GM23248 (cell line): ENCODE measurements at places on chromosomes 1 and 21. TPM values are rescaled to one million over a fixed set of nuclear protein-coding genes. Genes with fewer than 3 reads are reported as not detected.

- no peaks in the 10 kb centered on the region for H3K27me3 ChIP-seq
- no peak for DNase-seq
- no peak overlapping the region for H3K4me3 ChIP-seq
- no peaks in the 10 kb centered on the region; the same call in 1 of the 2 replicates for H3K36me3 ChIP-seq
- no peaks in the 10 kb centered on the region for H3K4me1 ChIP-seq
Measured at GRCh38 chr1:44853201-44853600, 10.1 kb upstream of the PTCH2 start.

- peaks cover 15% of the 10 kb centered on the region for H3K4me1 ChIP-seq
- no peak overlapping the region for H3K27ac ChIP-seq
- H3K27me3 ChIP-seq, result no peaks in the 10 kb centered on the region
- H3K36me3 ChIP-seq, result no peaks in the 10 kb centered on the region
- H3K4me3 ChIP-seq, result no peak overlapping the region
Measured at GRCh38 chr1:84086189-84086588, 57.9 kb upstream of the PRKACB start.

DNA sequence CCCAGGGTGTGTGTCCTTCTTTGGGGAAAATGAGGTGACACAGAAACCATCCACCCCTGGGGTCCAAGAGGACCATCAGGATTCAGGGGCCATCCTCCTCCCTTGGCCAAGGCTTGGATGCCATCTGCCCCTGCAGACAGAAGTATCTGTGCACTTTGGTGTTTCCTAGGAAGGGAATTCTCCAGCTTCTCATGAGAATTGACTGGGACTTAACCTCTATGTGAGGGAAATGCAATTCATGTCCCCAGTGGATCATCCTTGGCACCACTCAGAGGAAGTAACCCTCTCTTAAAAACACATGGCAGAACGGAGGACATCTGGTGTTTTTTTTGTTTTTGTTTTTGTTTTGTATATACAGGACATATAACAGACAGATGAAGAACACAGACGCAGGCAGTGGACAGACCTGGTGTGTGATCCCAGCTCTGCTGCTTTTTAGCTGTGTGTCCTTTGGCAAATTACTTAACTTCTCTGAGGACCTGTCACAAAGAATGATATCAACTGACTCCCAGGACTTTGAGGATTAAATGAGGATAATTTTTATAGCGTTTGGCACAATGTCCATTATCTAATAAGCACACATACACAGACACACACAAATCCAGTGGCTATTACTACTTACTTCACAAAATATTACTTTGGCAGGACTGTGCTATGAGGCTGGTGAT, 3.8 kb downstream of the TNN start:
- no peak overlapping the region for H3K4me3 ChIP-seq
- H3K27ac ChIP-seq, result no peak overlapping the region
- H3K36me3 ChIP-seq, result no peaks in the 10 kb centered on the region
- DNase-seq, result no peak
- H3K27me3 ChIP-seq, result peaks cover 7% of the 10 kb centered on the region

The SLC9C2 gene
- total RNA-seq, result not detected in 2 replicates

DNA sequence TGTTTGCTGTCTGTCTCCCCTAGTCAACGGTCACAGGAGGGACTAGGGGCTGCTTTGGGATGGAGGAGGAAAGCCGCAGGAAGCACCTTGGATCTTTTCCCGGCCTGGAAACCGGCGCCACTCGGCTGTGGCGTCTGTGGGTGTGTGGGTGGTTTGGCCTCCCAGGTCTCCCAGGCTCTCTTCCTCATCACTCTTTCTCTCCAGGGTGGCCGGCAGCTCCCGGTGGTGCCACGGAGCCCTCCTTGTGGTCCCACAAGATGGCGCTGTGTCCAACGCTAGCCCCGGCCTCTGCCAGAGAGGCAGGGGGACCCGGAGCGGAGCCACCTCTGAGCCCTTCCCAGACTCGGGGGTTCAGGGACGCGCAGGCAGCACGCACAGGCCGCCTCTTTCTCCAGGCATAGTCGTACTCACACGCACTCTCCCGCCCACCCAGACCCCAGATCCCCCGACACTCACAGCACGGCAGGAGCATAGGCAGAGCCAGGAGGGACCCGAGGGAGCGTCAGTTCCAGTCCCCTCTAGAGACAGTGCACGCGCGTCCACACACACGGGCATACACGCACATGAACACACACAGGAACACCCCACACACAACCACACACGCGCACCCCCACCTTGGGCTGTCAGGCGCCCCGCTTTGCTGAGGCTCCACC, 31.2 kb downstream of the CDCP2 start:
- peak overlapping the region; percentile 59 for H3K4me3 ChIP-seq
- DNase-seq, result peak; percentile 90
- peak overlapping the region; percentile 74 for H3K27ac ChIP-seq
- no peaks in the 10 kb centered on the region for H3K27me3 ChIP-seq

GRCh38 chr21:44374601-44375280, 21.3 kb downstream of the TRPM2 start:
- H3K27me3 ChIP-seq, result no peaks in the 10 kb centered on the region; the same call in 1 of the 2 replicates
- no peak for DNase-seq
- H3K4me3 ChIP-seq, result no peak overlapping the region
- H3K27ac ChIP-seq, result no peak overlapping the region
- H3K36me3 ChIP-seq, result no peaks in the 10 kb centered on the region

The SYCP1 gene
- not detected in 2 replicates for total RNA-seq

DNA sequence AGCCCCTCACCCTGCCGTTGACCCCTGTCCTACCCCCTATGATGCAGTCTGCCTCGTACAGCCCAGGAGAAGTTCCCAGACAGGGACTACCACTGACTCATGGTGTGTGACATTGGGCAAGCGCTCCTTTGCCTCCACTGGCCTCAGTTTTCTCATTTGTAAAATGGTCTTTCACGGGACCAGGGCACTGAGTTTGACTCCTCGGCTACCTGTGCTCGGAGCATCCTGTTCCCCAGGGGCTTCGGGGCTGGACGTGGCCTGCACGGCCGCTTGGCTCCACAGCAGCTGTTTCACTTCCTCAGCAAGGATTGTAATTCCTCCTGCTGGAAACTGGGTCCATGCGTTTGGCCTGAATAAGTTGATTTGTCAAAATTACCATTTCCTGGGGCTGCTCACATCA, 277.3 kb downstream of the MATN1 start:
- no peaks in the 10 kb centered on the region for H3K36me3 ChIP-seq
- no peak for DNase-seq
- no peak overlapping the region for H3K27ac ChIP-seq
- no peaks in the 10 kb centered on the region for H3K4me1 ChIP-seq
- no peaks in the 10 kb centered on the region; the same call in 1 of the 2 replicates for H3K27me3 ChIP-seq

The ADAMTS1 gene
- total RNA-seq, result 165 and 166 TPM in 2 replicates

GRCh38 chr1:115555446-115555845, 86.3 kb upstream of the VANGL1 start:
- H3K4me3 ChIP-seq, result no peak overlapping the region
- no peaks in the 10 kb centered on the region for H3K27me3 ChIP-seq
- H3K27ac ChIP-seq, result no peak overlapping the region
- H3K4me1 ChIP-seq, result peaks cover 18% of the 10 kb centered on the region

DNA sequence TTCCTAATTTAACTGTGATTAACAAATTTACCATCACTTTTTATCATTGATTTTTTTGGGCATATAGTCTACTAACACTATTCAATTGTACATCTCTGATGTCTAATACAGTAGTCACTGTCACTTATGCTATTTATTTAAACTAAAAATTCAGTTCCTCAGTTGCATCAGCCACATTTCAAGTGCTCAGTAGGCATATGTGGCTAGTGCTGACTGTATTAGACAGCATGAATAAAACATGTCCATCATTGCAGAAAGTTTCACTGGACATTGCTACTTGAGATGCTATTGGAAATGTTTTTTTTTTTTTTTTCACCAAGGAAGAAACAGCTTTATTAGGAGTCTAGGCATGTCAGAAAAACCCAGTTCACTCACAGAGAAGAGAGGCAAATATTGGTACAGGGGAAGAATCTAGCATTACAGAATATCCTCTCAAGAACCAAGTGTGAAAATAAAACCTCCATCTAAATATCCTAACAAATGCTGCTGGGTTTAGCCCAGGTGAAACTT, 108.1 kb upstream of the GNG4 start:
- DNase-seq, result no peak
- H3K4me3 ChIP-seq, result no peak overlapping the region
- H3K27ac ChIP-seq, result no peak overlapping the region
- no peaks in the 10 kb centered on the region for H3K4me1 ChIP-seq
- H3K36me3 ChIP-seq, result peaks cover 8% of the 10 kb centered on the region
- H3K27me3 ChIP-seq, result no peaks in the 10 kb centered on the region

DNA sequence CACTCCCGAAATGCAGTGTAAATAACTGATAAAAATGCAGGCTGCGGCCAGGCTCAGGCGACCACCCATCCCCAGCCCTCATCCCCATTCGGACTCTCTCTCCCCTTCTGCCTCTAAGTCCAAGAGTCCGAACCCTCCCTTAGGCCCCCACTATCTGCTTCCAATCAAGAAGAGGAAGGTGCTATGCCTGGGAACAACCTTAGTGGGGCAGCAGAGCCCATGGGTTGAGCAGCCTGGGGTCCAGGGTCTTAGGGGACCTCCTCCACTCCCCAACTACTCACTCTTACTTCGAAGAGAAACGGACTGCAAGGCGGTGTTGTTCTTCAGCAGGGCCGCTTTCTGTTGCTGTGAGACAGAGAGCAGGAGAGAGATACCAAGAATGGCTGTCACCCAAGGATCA, 12.2 kb downstream of the ARHGEF2 start:
- H3K4me3 ChIP-seq, result no peak overlapping the region
- no peak overlapping the region for H3K27ac ChIP-seq
- peaks cover 42% of the 10 kb centered on the region for H3K4me1 ChIP-seq
- DNase-seq, result no peak
- H3K36me3 ChIP-seq, result peaks cover 55% of the 10 kb centered on the region

DNA sequence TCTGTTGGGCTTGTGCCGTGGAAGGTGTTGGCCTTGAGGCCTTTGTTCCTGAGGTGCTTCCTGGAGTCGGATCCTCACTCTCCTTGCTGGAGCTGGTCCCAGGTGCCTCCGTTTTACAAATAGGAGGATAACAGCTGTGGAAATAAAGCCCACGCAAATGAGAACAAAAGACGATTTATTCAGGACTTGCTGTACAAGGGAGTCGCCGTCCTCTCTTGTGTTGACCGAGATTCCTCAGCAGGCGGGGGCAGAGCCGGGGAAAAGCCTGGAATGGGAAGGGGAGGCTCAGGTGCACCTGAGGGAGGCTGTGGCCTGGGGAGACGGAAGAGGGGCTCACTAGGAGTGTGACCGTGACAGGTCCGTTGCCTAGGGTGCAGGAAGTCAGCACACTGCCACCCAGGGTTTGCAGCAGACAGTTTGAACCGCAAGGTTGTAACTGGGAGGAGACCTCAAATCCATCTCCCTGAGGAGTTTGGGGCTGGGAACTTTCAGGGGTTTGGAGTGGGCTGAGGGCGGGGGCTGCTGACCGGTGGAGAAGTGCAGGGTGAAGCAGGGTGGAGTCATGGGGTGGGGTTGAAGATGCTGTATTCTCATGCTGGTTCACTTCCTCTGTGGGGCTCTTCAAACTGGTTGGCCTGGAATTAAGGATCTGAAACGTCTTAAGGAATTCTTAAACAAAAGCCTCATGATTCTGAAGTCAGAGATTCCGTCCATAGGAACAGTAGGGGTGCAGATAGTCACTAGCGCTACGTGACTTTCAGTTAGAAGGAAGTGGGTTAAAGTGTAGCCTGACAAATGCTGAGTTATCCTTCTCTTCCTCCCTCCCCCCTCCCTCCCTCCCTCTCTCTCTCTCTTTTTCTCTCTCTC, 2.6 kb upstream of the CSTB start:
- no peaks in the 10 kb centered on the region for H3K4me1 ChIP-seq
- no peak for DNase-seq
- peaks cover 4% of the 10 kb centered on the region for H3K36me3 ChIP-seq
- no peaks in the 10 kb centered on the region for H3K27me3 ChIP-seq
- H3K4me3 ChIP-seq, result no peak overlapping the region

GRCh38 chr1:196466654-196467053, 141.6 kb downstream of the KCNT2 start:
- H3K4me3 ChIP-seq, result peak overlapping the region; percentile 22; the same call in 1 of the 2 replicates
- peaks cover 38% of the 10 kb centered on the region for H3K4me1 ChIP-seq
- DNase-seq, result peak; percentile 85
- H3K27ac ChIP-seq, result peak overlapping the region; percentile 68

DNA sequence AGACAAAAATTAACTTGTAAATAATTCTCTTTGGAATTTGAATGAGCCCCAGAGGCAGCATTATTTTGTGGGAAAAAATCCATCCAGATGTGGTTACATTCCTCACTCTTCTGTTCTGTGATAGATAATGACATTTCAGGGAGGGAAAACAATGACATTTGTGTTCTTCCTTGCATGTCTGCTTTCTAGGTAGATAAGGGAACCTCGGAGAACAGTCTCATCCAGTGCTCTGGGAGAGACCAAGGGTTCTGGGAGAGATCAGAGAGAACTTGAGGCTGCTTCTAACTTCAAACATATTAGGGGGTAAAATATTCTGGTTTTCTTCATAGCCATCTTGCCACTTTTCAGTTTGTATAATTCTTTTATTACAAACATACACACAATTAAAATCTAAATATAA, 269.2 kb downstream of the NEGR1 start:
- no peaks in the 10 kb centered on the region for H3K27me3 ChIP-seq
- no peak overlapping the region for H3K27ac ChIP-seq
- no peak for DNase-seq
- no peaks in the 10 kb centered on the region for H3K4me1 ChIP-seq
